GM04504 (cell line): ENCODE measurements at places on chromosomes 6 and 20.

DNA sequence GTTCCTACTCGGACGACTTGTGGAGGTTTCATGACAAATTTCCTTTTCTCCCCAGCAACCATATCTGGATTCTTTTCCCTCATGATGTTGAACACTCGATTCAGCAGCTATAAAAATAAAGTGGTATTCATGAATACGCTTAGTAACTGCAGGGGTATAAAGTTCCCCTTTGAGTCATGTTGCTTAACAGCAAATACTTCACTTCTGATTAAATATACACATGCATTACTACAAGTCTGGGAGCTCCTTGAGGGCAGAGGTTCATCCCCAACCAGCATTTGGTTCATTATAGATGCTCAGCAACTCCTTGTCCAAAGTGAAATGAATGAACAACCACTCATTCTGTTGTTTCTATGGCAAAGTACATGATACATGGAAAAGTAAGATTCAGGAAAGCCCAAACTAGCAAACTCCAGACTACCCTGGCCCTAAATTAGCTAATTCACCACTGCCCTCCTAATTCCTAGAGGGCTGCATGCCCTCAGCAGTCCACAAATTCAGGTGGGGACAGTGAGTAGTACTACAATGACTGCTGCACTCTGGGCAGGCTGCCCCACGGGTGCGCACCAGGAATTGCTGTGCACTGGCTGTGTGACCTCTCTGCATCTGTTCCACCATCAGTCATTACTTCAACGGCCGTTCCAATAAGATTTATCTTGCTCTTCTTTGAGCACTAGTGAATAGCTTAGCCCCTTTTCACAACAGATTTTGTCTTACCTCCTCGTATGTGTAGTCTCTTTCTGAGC lies 15.2 kb downstream of the EIF2S2 start:
- DNase-seq = no peak

DNA sequence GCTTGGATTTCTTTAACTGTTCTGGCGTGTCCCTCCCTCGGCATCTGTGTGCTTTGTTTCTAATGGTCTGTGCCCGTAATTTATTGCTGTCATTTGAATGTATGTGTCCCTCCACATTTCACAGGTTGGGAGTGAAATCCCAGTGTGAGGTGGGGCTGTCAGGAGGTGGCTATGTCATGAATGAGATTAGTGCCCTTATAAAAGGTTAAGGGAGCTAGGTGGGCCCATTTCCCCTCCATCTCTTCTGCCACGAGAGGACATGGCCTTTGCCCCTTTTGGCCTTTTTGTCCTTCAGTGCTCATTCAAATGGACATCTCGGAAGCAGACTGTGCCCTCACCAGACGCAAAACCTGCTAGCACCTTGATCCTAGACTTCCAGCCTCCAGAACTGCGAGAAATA lies 96.3 kb downstream of the LAMP5 start:
- no peak for DNase-seq

DNA sequence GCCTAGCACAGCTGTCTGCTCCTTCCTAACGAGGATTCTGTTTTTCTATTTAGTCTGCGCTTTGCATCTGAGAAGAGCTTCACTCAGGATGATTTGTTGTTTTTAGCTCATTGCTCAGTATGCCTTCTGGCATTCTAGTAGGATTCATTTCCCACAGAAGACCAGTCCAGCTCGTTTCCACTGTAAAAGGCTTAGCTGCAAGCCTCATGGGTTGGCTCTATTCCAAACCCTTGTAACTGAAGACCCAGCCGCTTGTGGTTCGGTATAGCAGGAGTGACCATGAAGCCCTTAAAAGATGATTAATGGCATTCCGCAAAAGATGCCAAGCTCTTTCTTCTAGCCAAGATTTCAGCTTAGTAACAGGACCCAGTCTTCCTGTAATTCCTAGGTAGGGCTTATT lies 7.2 kb downstream of the ADGRF1 start:
- DNase-seq = peak; percentile 97

DNA sequence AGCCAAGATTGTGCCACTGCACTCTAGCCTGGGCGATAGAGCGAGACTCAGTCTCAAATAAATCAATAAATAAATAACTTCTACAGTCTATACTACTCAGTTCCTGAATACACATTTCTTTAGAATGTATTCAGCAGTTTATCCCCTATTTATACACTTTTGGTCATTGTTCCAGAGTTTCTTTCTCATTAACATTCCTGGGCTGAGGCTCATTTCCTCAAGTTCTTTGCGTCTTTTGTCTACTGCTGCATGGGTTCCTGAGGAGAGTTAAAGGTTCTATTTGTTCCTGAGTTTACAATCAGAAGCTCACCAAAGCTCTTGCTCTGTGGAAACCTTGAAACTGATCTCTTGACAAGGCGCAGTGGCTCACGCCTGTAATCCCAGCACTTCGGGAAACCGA lies 37.7 kb upstream of the SASH1 start:
- peak; percentile 47 for DNase-seq

DNA sequence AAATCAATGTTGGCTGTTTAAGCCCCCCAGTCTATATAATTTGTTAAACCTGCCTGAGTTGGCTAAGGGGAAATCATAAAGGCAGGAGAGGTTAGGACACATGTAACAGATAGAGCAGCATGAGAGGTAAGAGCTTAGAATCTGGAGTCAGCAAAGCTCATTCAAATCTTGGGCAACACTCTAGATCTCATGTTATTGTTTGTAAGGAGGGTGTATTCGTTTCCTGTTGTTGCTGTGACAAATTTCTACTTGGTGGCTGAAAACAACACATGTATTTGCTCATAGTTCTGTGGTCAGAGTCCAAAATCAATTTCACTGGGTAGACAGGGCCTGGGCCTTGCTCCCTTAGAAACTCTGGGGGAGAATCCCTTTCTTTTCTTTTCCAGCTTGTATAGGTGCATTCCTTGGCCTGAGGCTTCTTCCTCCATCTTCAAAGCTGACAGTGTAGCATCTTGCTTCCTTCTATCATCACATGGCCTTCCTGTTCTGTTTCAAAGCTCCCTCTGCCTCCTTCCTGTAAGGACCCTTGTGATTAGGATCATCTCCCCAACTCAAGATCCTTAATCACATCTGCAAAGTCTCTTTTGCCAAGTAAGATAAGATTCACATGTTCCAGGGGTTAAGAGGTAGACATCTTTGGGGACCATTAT lies 4.4 kb downstream of the LY86 start:
- no peak for DNase-seq

GRCh38 chr6:125746019-125746414 lies 3.4 kb upstream of the HEY2 start:
- DNase-seq = no peak

GRCh38 chr6:39941138-39941537 lies 6.9 kb upstream of the MOCS1 start:
- no peak for DNase-seq

- no peak for DNase-seq
Measured at GRCh38 chr20:47142774-47143170, 213.7 kb downstream of the ZMYND8 start.

DNA sequence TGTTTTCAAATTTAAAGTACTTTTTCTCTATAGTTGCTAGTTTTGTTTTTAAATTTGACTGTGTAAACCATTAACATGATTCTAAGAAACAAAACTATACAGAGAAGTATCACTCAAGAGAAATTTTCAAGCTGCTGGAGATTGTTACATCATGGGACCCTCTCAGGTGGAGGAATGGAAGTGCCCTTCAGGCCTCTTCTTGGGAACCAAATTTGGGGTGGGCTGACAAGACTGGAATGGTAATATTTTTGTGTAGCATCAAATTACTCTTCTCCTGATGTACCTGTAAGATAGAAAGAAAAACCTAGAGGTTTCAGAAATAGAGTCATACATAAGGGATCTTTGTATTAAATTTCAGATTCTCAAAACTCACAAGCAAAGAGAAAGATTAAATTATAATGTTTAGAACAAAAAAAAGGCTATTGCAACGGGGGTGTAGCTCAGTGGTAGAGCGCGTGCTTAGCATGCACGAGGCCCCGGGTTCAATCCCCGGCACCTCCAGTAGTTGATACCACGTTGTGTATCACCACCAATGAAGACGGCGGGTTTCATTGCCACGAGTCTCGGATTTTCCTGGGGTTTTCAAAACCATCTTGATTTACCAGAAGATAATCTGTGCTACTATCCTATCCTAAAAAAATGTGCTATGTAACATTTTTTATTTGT lies 193.7 kb downstream of the GPX5 start:
- no peak for DNase-seq

DNA sequence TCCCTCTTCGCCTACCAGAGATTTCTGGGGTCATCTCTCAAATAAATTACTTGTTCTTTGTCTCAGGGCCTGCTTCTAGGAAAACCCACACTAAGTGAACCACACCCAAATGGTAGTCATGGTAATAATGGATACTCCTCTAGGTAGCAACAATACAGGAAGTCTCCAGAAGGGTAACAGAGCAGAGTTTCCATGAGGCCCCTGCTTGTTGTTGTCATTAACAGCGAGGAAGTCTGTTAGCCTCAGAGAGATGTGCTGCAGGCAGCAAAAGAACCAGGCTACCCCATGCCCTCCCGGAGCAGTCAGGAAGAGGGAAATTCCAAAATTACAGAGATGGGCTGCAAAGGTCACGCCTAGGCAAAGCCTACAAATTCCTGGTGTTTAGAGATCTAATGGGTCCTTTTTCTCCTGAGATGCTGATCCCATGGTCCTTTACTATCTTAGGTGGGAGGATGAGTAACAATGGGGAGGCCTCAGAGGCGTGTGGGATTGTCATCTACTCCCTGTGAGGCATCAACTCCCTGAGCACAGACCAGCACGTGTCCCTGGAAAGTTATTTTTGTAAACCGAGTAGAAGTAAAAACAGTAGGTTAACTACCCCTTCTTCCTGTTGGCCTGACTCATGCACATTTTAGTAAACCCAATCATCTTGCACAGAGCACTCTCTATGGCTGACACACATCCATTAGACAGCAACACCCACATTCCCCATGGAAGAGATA lies 10.1 kb downstream of the ISM1 start:
- DNase-seq = no peak

- DNase-seq = no peak
Measured at GRCh38 chr20:38156888-38157634, 8.0 kb downstream of the TGM2 start.

DNA sequence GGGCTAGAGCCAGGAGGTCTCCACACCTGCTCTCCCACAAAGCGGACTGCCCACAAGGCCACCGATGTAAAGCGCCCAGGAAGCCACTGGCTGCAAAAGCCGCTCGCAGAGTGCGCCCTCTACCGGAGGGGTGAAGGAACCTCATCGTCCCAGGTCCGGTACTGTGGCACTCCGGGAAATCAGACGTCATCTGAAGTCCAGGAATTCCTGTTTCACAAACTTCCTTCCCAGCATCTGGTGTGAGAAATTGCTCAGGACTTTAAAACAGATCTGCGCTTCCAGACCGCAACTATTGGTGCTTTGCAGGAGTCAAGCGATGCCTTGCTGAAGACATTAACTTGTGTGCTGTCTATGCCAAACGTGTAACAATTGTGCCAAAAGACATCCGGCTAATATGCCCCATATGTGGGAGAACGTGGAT lies 115.1 kb upstream of the ARID1B start:
- DNase-seq = peak; percentile 80

- DNase-seq = no peak
Measured at GRCh38 chr6:119077643-119078375, 655 bp downstream of the FAM184A start.

- no peak for DNase-seq
Measured at GRCh38 chr6:112384511-112384910, 37.4 kb downstream of the RFPL4B start.

GRCh38 chr6:130671577-130671976 lies 155.6 kb upstream of the SMLR1 start:
- no peak for DNase-seq

DNA sequence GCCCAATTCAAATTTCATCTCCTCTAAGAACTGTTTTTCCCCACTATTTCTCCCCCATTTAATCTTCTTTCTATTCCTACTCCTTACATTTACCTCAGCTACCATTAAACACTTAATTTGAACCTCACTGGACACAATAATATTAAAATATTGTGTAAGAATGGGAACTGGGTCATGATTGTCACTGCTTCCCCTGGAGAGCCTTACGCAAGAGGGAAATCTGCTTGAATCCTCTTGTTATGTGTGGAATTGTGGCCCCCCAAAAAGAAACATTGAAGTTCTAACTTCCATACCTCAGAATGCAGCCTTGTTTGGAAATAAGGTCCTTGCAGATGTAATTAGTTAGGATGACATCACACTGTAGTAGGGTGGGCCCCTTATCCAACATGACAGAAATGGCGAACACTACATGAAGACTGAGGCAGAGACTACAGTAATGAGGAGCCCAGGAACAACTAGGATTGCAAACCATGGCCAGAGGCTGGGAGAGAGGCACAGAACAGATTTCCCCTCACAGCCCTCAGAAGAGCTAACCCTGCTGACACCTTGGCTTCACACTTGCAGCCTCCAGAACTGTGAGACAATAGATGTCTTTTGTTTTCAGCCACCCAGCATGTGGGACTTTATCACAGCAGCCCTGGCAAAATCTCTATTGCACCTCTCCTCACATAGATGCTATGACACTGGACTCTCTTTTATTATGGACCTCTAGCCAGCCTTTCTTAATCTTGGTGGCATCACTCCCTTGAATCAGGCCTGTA lies 29.9 kb downstream of the HIVEP2 start:
- no peak for DNase-seq

GRCh38 chr6:136012943-136013342 lies 161.4 kb downstream of the PDE7B start:
- no peak for DNase-seq

GRCh38 chr6:37103169-37104039 lies 66.5 kb upstream of the PIM1 start:
- no peak for DNase-seq

DNA sequence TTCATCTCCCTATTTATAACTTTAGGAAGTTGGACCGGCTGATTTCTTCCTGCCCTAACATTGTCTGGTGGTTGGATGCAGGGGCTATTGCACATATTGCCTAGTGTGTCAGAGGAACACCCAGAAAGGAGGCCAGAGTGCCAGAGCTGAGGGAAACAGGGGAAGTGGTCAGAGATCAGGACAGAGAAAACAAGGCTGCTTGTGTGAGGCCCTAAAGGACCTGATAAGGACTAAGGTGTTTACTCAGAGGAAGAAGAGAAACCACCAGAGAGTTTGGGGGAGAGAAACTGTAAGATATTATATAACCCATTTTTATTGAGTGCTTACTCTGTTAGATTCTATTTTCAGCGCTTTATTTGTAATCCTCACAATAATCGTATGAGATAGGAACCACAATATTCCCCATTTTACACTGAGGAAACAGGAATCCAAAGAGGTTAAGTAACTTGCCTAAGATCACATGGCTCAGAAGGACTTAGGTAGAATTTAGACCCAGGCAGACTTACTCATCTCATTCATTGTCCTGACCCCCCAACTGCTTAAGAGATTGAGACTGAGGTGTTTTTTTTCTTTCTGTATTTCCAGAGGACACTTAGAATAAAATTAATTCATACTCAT lies 54.0 kb upstream of the REV3L start:
- no peak for DNase-seq

- DNase-seq = no peak
Measured at GRCh38 chr6:126811321-126811720, 307.1 kb upstream of the RSPO3 start.

GRCh38 chr20:63708301-63709148 lies 686 bp downstream of the ZGPAT start:
- no peak for DNase-seq
